SK-MEL-5 (cell line): ENCODE measurements at places on chromosomes 16 and 17.

DNA sequence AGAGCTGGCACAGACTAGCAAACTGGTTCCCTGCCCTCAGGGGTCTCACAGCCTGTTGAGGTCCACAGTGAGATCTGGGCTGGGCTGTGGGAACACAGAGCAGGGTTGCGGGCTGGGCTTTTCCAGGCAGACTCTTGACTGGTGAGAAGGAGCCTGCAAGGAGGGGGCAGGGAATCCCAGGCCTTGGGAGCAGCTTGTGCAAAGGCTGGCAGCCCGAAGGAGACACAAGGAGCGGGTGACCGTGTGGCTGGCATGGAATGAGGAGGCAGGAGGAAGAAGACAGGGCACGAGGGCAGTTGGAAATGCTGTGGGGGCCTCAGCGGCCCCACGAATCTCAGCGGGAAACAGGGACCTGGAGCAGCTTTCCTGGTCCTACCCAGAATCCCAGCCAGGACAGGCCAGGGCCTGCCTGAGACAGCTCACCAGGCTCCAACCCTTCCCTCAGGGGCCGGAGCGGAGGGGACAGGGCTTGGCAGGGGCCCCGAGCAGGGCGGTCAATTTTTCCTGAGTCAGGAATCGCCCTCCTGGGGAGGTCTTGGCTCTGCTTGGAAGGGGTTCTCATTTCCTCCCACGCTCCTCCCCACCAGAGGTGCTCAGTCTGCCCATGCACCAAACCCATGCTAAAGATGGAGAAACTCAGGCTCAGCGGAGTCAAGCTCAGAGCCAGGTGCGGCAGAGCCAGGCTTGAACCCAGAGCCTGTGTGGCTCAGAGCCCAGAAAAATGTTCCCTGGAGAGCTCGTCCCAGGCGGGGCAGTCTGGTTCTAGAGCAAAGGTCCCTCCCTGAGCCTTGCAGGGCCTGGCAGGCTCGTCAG is 9.2 kb upstream of the SNN start:
- no peak for DNase-seq

GRCh38 chr16:85989863-85990643 is 91.1 kb downstream of the IRF8 start:
- no peak for DNase-seq

GRCh38 chr16:11109566-11109965 is 146.4 kb downstream of the SOCS1 start:
- DNase-seq: no peak

DNA sequence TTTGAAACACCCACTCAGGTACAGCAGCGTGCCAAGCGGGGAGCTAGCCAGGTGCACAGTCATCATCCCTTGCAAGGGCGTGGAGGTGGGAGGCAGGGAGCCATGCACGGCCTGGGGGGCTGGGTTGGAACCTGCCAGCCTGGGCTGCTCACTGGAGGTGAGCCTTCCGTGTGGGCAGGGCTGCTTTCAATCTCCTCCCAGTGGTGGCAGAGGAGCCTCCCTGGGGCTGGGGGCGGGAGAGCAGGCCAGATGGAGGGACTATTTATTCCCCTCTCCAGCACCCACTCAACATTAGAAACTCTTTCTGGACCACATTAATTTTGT is 90.3 kb downstream of the KATNIP start:
- DNase-seq: no peak

DNA sequence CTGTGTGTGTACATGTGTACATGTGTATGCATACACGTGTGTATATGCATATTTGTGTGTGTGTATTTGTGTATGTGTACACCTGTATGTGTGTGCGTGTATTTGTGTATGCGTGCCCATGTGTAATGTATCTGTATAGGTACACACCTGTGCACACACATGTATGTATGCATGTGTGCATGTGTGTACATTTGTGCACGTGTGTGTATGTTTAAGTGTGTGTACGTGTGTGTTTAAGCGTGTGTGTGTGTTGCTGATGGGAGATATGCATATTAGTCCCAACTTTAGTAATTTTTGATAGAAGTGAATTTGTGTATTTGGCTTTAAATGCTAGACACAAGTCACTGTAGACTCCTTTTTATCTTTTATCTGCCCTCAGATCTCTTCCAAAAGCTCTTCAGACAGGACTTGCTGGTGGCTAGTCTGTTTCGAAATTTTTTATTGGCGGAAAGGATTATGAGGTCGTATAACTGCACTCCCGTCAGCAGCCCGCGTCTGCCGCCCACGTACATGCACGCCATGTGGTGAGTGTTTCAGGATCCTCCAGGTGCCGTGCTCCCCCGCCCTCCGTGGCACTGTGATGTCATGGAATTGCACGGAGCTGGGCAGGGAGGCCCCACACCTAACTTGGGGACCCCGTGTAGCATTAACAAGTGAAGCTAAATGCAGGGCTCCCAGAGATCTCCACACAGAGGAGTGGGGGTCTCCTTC is 168.8 kb upstream of the CHMP6 start:
- DNase-seq: no peak

- DNase-seq: no peak
Measured at GRCh38 chr17:21376081-21376758, at the start of gene KCNJ12. Gene KCNJ12, plus strand, starts transcription at chr17:21376357. Its CDS starts 38,986 bp downstream, at chr17:21415343.

DNA sequence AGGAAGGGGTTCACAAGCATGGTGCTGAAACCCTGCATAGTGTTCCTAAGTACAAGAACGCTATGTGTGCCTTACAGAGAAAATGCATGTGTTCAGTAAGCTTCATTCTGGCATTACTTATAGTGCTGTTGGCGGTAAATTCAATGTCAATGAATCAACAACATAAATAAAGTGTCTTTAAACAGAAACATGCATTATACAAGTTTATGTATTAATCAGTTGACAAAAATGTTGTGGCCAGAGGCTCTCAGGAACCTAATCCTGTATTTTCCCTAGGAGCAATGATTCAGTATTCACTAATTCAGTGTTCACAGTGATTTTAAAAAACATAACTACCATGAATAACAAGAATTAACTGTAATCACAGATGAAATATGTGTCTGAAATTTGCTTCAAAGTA is 47.1 kb upstream of the MYOCD start:
- no peak for DNase-seq

DNA sequence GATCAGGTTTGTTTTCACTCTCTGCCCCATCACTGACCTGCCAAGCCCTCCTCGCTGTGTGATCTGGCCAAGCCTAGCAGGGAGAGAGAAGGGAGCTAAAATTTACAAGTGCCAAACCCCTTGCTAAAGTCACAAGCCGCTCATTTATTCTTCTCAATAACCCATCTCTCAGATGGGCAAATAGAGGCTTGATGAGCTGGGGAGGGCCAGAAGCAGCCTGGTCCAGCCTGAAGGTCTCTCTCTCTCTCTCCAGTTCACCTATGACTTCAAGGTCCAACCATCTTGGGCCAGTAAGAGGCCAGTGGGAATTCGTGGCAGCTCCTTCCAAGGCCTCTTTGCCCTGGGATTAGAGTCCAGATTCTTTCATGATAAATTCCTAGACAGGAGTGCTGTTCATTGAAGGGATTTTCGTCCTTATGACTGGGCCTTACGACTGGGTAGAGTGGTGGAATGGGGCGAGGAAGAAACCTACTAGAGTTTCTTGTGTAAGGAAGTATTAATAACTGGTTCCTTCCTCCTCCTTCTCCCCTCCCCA is 3.4 kb downstream of the CA7 start:
- no peak for DNase-seq

DNA sequence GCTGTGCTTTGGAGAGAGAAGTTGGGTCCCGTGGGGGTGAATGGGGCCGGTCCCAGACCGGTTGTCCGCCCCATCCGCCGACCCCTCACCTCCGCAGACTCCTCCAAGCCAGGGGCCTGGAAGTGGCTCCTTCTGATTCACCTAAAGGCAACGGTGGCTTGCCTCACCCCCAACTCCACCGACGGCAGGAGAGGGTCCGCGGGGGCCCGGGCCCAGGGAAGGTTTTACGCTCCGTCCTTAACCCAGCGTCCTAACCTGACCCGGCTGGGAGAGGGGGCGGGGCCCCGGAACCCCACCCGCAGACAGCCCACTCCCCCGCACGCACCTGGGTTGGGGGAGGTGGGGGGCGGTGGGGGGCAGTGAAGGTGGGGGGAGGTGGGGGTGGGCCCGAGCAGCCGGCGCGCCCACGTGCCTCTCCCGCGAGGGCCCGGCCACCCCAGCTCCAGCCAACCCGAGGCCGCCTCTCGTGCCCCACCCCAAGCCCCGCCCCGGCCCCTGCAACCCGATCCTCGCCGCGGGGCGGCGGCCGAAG is 12.7 kb upstream of the CD300A start:
- peak; percentile 86 for DNase-seq

- no peak for DNase-seq
Measured at GRCh38 chr17:7811251-7811650, 22.8 kb upstream of the KDM6B start.

GRCh38 chr17:50149091-50149416 is 1.4 kb downstream of the PPP1R9B start:
- no peak for DNase-seq

- no peak for DNase-seq
Measured at GRCh38 chr16:62130101-62130500, 93.9 kb upstream of the CDH8 start.

- no peak for DNase-seq
Measured at GRCh38 chr17:20156196-20157000, 147.2 kb downstream of the SPECC1 start.

- peak; percentile 52 for DNase-seq
Measured at GRCh38 chr16:77043076-77043475, 147.9 kb upstream of the MON1B start.

DNA sequence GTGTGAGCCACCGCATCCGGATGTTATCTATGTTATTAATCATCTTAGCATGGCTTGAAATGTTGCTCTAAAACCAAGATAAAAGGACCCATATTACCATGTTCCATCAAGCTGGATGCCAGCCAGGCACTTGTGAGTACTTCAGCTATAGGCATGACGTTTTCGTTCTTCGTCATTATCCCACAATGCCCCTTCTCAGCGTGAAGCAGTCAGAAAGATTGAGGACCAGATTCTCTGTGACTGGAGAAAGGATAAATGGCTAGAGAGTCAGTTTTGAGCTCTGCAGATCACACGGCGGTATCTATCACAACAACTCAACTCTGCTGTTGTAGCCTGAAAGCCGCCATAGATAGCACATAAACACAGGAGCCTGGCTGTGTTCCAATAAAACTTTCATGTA is 29.8 kb upstream of the LCMT1 start:
- DNase-seq: no peak

GRCh38 chr17:43338886-43339516 is 59.8 kb upstream of the ARL4D start:
- peak; percentile 81 for DNase-seq

- DNase-seq: peak; percentile 44
Measured at GRCh38 chr17:60744355-60744966, 66.8 kb downstream of the BCAS3 start.

DNA sequence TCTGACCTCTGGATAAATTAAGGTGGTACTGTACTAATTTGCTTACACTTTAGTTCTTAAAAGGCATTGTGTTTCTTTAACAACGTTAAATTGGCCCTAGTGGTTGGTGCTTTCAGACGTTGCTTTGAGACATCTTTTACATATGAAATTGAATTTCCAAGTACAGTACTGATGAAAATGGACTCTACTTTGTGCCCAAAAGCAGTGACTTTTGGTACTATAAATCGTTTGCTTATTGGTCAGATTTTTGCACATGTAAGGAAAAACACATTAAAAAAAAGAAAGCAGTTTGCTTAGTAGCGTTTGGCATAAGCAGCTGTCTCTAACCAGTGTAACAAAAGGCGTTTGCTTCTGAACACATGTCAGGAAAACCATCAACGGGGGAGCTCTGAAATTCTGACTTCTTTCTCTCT is 139.6 kb downstream of the CDK5R1 start:
- no peak for DNase-seq

- DNase-seq: peak; percentile 51
Measured at GRCh38 chr16:10314811-10315210, 71.0 kb upstream of the ATF7IP2 start.

DNA sequence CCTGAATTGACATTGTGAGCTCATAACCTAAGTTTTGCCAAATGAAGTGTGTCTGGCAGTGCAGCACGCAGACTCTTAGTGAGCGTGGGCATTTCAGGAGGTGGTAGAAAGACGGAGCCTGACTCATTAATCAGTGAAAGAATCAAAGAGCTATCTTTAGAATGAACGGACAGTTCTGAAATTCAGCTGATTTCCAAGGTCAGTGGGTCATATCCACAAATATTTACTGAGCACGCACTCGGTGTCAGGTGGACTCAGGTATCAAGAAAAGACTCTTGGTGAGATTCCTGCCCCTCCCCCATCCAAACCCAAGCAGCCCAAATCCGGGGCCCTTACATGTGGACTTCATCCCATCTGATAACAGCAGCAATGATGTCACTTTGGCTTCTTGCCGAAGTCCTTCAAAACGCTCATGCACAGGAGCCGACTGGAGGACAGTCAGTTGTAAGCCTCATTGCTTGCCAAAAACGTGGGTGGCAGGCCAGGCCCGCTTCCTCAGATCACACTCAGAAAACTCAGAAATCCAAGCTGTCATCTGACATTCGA is 185.8 kb downstream of the HS3ST3A1 start:
- no peak for DNase-seq

DNA sequence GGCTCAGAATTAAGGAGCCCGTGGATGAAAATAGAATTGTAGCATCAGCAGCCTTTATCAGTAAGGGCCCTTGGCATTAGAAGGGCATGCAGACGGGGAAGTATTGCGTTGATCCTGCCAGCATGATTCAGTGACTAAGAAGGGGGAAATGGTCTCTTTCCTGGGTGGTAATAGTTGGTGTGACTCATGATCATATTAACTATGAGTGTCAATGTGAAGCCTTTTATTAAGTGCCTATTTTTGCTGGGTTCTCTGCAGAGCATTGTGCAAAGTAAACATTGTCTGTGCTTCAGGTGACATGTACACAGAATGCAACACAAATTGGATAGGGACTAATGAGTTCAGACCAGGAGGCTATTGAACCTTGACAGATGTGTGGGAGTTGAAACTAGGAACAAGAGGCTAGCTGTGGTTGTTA is 24.5 kb downstream of the RCVRN start:
- peak; percentile 46 for DNase-seq

DNA sequence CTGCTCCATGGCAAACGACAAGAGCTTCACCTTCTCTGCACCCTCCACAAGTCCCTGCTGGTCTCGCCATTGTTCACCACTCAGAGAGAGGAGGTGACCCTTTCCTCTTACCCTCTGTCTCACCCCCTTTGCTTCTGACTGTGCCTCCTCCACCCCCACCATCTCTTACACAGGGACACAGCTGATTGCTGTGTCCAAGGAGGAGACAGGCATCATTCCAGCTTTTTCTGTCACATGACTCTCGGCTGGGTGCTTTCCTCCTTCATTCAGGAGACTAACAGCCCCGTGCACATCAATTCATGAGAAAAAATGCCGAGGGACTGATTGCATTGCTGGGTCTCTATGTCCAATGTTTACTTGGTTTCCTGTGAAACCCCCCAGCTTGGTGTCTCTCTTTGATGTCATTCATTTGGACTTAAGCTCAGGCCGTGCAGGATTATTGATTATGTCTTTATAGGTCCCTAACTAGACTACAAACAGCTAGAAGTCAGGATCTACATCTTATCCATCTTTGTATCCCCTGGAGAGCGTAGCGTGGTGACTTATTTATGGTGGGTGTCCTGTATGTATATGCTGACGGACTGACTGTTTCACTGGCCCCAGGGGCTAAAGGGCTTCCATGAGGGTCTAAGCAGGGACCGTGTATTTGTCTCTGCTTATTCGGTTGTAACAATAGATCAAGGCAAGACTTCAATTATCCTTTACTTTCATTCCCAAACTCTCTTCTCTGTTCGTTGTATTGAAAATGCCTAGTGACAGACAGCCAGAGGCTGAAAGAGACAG is 82.2 kb upstream of the CDH13 start:
- no peak for DNase-seq
